ENCODE measurements at places on chromosomes 11 and 22.

- no peak for DNase-seq
Measured at GRCh38 chr11:33160587-33160986, 693 bp downstream of the CSTF3 start.

GRCh38 chr11:66056501-66056900 is 4.3 kb downstream of the SF3B2 start:
- no peak for DNase-seq

DNA sequence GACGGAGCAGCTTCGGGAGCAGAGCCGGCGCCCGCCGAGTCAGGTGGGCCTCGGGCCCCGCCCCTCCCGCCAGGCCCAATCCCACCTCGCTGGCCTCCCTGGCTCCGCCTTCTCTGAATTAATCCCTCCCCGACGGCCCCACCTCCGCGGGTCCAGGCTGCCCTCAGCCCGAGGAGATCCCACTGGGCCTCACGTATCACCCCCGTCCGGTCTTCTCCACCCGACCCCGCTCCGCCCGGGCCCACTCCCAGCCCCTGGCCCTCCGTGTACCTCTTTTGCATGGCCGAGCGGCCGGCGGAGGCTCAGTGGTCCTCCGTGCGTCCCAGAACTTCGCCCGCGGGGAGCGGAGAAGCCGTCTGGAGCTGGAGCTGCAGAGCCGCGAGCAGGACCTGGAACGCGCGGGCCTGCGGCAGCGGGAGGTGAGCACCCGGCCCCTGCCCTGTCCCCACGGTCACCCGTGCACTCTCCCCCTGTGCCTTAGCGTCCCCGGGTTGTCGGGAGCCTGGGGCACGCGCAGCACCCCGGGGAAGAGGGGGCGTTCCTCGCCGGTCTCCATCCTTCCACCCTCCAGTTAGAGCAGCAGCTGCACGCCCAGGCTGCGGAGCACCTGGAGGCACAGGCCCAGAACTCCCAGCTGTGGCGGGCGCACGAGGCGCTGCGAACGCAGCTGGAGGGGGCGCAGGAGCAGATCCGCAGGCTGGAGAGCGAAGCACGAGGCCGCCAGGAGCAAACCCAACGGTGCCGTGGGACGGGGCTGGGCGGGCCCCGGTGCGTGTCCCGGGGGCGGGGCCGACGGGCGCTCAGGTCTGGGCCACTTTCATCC is 2.2 kb upstream of the CD151 start:
- DNase-seq = no peak

DNA sequence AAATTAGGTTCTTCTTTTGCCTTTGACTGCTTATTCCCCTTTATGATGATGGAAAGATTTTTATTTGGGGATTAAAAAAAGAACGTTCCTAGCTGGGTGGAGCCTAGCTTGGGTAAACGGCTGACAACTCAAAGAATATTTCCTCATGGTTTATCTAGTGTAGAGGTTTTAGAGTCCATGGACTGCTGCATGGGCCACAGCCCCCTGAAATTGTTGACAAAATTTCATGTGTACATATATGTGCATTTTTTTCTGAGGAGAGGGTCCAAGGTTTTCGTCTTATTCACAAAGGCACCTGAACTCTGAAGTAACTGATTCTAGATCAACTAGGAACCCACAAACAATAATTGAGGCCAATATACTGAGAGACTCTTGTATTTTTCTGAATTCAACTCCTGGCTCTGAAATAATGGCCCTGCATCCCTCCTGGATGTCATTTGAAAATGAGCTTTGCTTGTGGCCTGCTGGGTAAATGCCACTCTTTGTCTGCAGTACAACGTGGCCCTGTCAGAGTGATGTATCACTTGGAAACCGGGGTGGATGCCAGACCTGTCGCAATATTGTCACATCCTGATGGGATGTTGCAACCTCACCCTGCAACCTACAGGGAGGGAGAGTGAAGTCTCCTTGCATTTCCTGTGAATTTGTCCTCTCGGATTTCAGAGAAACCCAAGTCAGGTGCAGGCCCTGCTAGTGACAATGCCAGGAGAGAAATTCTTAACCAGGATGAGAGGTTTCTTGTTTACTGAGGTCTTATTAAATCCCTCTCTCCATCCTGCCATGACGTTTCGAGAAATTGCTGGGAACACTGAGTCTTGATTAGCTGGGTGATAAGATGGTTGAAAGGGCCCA is 33.8 kb downstream of the EHF start:
- DNase-seq = no peak

DNA sequence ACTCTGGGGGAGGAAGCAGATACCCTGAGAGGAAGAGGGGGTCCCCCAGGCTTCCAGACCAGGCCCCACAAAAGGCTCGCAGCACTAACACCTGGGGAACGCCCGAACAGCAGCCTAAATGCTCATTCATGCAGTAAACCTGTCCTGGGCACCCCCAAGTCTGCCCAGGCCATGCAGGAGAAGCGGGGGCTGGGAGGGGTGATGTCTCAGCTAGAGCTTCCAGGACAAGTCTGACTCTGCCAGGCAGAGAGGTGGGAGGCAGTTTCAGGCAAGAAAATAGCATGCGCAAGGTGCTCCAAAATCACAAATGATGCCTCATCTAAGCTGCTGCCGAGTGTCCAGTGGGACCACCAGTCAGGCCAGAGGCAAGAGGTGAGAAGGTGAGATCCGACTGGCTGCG is 14.6 kb downstream of the CABP7 start:
- DNase-seq = no peak

- no peak for DNase-seq
Measured at GRCh38 chr22:30309951-30310741, 16.6 kb downstream of the TBC1D10A start.

DNA sequence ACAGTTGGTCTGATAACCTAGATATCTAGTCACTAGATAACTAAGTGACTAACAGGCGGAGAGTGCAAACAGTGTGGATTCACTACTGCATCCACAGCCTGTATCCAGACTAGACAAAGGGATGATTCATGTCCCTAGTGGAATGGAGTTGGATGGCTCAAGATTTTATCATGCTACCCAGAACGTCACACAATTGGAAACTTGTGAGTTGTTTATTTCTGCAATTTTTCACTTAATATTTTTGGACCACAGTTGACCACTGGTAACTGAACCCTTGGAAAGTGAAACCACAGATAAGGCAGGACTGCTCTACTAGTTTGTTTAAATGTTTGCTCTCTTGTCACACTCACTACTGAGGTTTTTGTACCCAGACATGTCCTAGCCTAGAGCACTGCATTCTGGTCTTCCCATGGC is 76.0 kb downstream of the UBASH3B start:
- no peak for DNase-seq

GRCh38 chr22:46090631-46091201 is 59.6 kb upstream of the PPARA start:
- DNase-seq = no peak

- DNase-seq = no peak
Measured at GRCh38 chr11:420911-421321, 6.1 kb upstream of the SIGIRR start.

- DNase-seq = no peak
Measured at GRCh38 chr11:110075105-110075846, 17.9 kb upstream of the ZC3H12C start.

GRCh38 chr11:70478166-70478890 is 80.0 kb downstream of the CTTN start:
- DNase-seq = no peak

DNA sequence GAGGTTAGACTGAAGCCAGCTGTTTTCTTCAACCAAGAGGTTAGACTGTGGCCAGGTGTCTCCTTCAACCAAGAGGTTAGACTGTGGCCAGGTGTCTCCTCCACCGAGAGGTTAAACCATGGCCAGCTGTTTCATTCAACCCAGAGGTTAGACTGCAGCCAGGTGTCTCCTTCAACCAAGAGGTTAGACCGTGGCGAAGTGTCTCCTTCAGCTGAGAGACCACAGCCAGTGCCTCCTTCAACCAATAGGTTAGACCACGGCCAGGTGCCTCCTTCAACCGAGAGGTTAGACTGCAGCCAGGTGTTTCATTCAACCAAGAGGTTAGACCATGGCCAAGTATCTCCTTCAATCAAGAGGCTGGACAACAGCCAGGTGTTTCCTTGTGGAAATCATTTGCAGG is 498.1 kb downstream of the TBC1D22A start:
- DNase-seq = no peak

DNA sequence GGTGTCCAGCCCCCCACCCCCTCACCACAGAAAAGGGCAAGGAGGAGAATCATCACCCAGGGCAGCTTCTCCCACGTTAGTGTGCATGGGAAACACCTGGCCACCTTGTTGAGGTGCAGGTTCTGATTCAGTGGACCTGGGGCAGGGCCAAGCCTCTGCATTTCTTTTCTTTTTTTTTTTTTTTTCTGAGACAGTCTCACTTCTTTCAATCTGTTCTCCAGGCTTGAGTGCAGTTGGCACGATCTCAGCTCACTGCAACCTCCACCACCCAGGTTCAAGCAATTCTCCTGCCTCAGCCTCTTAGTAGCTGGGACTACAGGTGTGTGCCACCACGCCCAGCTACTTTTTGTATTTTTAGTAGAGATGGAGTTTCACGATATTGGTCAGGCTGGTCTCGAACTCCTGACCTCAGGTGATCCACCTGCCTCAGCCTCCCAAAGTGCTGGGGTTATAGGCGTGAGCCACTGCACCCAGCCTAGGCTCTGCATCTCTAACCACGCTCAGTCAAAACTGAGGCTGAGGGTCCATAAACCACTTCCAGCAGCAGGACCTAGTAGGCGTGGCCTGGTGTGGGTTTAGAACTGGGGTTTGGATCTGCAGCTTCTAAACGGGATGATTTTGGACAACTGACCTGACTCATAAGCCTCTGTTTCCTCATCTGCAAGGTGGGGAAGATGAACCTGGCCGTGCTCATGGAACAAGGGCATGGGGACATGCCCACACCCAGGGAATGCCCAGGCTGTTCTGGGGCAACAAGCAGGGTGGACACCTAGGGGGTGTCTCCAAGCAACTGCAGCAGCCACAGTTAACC is 734 bp downstream of the ZP1 start:
- no peak for DNase-seq

DNA sequence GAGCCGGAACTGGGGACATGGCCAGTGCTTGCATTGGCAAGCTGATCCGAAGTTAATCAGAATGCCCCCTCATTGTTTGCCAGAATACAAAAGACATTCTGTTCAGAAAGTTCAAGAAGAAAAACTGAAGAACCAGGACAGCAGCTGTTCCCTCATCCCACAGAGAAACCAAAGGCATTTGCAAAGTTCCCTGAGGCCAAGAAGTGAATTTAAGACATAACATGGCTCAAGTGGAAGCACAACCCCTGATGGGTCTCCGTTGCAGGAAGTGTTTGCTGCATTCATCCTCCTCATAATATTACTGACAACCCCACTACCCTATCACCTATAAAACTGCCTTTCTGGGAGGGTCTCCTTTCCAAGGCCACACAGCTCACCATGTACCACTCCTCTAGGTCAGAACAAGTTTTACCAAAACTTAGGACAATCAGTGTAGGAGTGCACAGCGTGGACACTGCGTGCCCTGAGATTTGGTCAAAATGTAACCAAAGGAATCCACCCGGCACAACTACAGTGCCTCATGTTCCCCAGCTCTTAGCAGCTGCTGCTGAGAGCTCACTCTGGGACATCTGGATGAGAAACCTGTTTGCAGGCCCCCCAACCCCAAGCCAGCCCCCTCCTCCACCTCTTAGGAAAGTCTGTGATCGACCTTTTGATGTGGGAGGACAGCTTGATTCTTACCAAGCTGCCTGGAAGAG is 101.6 kb upstream of the AKIP1 start:
- no peak for DNase-seq

DNA sequence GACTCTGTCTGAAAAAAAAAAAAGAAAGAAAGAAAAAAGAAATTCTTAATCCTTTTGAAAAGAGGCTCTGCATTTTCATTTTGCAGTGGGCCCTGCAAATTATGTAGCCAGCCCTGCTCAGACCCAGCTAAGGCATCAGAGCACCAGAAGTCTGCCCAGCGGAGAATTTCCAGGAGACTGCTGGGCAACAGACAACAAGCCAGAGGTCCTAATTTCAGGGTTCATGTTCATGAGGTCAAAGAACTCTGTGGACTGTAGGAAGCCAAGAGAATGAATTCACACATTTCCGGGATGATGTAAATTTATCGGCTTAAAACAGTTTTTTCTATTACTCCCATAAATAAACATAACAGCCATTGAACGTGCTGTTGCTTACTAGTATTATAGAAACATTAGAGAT is 14.8 kb upstream of the RTCB start:
- DNase-seq = no peak

- DNase-seq = no peak
Measured at GRCh38 chr22:49025791-49026493, 801.7 kb downstream of the BRD1 start.

DNA sequence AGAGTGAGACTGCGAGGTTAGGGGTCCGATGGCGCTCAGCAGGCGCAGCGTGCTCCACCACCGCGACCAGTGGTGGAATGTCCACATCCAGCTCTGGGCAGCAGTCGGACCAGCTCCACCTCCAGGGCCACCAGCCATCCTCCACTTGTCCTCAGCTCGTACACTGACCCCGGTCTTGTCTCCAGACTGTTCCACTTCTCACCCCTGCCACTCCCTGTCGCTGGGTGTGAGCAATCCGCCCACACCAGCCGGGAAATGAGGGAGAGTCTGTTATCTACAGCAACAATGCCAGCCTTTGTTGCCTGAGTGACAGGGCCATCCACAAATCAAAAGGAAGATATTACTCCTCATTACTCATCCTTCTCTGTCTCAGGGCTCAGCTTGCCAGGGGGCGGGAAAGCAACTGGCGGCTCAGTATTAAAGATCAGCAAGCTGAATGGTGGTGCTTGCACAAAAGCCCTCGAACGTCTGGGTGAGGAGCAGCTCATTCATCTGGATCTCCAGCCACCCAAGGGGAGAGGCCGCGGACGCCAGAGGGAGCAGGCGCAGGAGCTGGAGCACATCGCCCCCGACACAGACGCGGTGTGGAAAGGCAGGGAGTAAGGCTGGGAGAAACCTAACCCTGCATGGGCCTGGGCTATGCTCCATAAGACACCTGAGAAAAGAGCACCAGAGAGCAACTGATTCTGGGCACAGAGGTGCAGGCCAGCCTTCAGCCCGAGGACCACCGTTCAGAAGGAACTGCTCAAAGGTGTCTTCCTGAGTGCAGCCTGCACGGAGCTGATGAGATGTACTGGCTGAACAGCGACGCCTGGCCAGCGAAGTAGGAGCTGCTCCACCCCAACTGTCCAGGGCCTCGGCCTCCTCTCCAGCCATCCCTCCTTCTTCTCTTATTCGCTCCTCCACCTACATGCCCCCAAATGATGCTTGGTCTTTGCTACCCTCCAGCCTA is 21.9 kb downstream of the IGSF9B start:
- no peak for DNase-seq

DNA sequence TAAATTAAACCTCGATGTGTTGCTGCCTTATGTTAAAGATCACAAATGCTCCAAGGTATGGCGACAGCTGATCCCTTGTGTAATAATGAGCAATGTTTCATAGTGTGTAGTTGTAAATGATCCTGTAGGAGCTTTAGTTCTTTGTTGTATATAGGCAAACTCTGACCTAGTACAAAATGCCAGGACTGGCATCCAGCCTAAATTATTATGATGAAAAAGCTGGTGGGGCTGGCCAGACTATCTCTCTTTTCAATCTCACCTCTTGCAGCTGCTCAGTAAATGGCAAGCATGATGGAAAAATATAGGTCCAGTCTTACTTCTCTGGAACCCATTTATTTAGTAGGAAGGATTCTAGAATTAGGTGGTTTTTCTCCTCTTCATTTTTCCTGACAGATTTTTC is 345.1 kb upstream of the C11orf87 start:
- DNase-seq = no peak

GRCh38 chr11:65773784-65774411 is 6.9 kb downstream of the AP5B1 start:
- no peak for DNase-seq
